AG20443 (cell line): ENCODE measurements at places on chromosomes 16 and 17.

GRCh38 chr16:53982631-53983042 is 278.7 kb downstream of the FTO start:
- DNase-seq = no peak

- no peak for DNase-seq
These were observed 89.9 kb downstream of the C16orf78 start for GRCh38 chr16:49463529-49463928.

- DNase-seq = peak; percentile 32
These were observed 239.4 kb downstream of the MRTFB start for GRCh38 chr16:14310519-14310991.

DNA sequence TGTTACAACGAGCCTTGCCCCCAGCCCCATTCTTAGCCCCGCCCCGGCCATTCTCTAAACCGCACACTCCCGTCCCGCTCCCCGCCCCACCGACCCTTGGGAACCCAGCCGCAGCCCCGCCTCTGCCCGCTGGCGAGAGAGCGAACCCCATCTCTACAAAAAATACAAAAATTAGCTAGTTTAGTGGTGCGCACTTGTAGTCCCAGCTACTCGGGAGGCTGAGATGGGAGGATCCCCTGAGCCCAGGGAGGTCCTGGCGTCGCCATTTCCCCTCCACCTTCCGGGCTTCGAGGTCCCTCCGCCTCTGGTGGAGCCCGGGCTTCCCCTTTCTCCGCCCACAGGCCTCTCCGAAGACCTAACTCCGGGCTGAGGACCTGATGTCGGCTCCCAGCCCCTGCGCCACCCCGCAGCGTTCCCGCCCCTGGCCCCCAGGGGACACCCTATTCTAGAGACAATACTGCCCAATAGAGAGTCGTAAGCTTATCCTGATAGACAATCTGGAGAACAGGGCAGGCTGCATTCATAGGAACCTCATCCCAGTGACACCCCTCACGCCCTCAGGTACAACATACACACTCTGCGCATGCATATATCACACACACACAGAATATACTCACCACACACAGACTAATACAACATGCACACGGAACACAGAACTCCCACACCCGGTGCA is 480 bp upstream of the PROCA1 start:
- no peak for DNase-seq

- no peak for DNase-seq
These were observed 881 bp upstream of the LLGL1 start for GRCh38 chr17:18224387-18225120.

- DNase-seq = peak; percentile 67
These were observed 27.6 kb downstream of the CCDC40 start for GRCh38 chr17:80063830-80064585.
